SJSA1 (cell line): ENCODE measurements at places on chromosomes 6 and 20. TPM values are rescaled to one million over a fixed set of nuclear protein-coding genes. Genes with fewer than 3 reads are reported as not detected.
A peak's percentile ranks its signal among the peaks of the same experiment; 100 is the strongest.

DNA sequence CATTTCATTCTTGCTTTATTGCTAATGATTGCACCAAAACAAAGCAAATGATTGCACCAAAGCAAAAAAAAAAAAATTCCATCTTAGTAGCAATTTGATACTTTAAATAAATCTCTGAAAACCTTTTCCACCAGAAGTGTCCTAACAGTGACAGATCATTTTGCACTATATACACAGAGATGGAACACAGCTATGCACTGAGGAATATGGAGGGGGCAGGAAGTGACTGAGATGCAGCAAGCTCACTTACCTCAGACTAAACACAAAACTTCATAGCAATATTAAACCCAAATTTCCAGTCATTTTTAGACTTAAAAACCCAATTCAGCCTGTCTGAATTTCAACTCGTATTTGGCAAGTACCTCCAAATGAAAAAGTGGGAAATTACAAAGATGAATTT lies 41.2 kb downstream of the HIVEP2 start:
- DNase-seq = no peak
- no peak overlapping the region for H3K4me3 ChIP-seq
- H3K4me1 ChIP-seq = peaks cover 52% of the 10 kb centered on the region

GRCh38 chr6:104019075-104019753 lies 840.5 kb downstream of the HACE1 start:
- no peaks in the 10 kb centered on the region for H3K4me1 ChIP-seq
- no peaks in the 10 kb centered on the region for H3K27me3 ChIP-seq
- no peak overlapping the region for H3K27ac ChIP-seq
- no peak overlapping the region for H3K4me3 ChIP-seq

- H3K36me3 ChIP-seq = no peaks in the 10 kb centered on the region
- H3K27me3 ChIP-seq = no peaks in the 10 kb centered on the region
- peaks cover 12% of the 10 kb centered on the region for H3K4me1 ChIP-seq
- no peak within 1 kb of the TSS for H3K27ac ChIP-seq
Measured at GRCh38 chr6:154356690-154357089, at the start of gene IPCEF1. Gene IPCEF1 (minus strand): TSS chr6:154356803. CDS start chr6:154265947, 90,856 bp downstream.

DNA sequence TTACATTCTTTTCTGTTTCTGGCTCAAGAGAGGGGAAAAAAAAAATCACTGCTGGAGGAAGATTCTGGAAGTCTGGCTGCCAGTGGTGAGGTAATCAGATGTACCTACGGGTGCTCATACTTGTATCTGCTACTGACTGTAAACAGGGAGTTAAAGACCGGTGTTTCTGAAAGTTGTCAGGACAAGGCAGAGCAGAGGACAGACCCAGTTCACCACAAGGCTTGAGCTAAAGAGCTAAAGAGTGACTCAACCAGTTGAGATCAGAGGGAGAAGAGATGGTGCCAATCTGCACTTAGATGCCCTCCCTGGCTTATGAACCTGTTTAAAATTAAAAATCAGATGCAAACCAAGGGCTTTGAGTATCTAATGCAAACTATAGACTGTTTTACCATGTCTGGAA lies 55.4 kb downstream of the CEP162 start:
- H3K36me3 ChIP-seq = peaks cover 3% of the 10 kb centered on the region
- H3K27ac ChIP-seq = no peak overlapping the region
- no peak overlapping the region for H3K4me3 ChIP-seq
- no peak for DNase-seq
- H3K27me3 ChIP-seq = no peaks in the 10 kb centered on the region

- no peak overlapping the region for H3K4me3 ChIP-seq
- no peaks in the 10 kb centered on the region for H3K36me3 ChIP-seq
- 0 out of 2 replicates have a peak, but pooled peaks cover under 1% of the 10 kb centered on the region for H3K27me3 ChIP-seq
- no peak overlapping the region for H3K27ac ChIP-seq
Measured at GRCh38 chr6:129753422-129753821, 43.4 kb upstream of the ARHGAP18 start.

- no peaks in the 10 kb centered on the region for H3K36me3 ChIP-seq
- no peak overlapping the region for H3K27ac ChIP-seq
Measured at GRCh38 chr6:357261-357790, 34.2 kb upstream of the IRF4 start.

DNA sequence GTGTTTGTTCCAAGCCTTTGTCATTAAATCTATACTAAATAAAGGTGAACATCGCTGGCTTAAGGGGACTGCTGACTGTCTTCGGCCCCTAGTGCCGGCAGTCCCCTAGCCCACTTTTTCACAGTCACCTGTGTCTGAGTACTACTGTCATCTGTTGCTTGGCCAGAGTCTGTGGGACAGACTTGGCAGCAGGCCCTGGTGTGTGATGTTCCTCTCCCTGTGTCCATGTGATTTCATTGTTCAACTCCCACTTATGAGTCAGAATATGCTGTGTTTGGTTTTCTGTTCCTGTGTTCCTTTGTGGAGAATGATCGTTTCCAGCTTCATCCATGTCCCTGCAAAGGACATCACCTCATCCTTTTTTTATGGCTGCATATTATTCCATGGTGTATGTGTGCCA lies 133.4 kb downstream of the HAO1 start:
- no peak for DNase-seq
- H3K4me3 ChIP-seq = no peak overlapping the region
- no peaks in the 10 kb centered on the region for H3K27me3 ChIP-seq
- H3K27ac ChIP-seq = no peak overlapping the region
- no peaks in the 10 kb centered on the region for H3K4me1 ChIP-seq

DNA sequence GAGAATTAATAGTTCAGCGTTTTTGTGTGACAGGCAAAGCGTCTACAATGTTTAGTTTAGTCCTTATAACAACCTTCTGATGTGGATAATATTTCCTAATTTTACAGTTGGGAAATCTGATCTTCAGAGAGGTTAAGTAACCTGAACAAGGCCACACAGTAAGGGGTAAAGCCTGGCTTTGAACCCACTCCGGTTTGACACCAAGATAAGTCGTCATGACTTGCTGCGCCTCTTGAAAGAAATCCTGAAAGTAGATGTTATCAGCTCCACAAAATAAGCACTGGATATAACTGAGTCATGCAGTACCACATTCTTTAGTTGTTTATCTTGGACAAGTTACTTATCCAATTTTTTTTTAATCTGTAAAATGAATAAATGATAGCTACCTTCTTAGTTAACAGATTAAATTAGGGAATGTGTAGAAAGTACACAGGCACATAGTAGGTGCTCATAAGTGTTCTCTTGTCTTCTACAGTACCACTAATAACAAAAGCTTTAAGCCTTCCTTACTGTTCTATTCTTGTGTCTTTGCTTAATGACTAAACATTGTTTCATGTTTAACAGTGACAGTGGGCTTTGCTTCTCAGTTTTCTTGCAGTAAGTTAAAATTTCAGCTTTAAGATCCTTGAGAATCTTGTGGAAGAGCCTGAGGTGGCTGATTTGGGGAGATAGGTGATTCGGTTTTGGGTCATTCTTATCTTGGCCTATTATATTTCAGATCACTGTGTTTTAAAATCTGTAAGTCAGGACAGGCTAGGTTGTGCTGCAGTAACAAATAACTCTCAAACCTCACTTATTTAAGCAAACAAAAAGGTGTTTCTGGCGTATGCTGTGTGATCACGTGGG lies 2.1 kb downstream of the HIVEP1 start:
- peaks cover 21% of the 10 kb centered on the region for H3K4me1 ChIP-seq
- peak overlapping the region; percentile 63 for H3K4me3 ChIP-seq
- H3K27me3 ChIP-seq = no peaks in the 10 kb centered on the region
- H3K27ac ChIP-seq = peak overlapping the region; percentile 85
- DNase-seq = peak; percentile 74
- peaks cover 39% of the 10 kb centered on the region for H3K36me3 ChIP-seq

GRCh38 chr6:140138311-140139010 lies 764.0 kb upstream of the CITED2 start:
- H3K27me3 ChIP-seq = no peaks in the 10 kb centered on the region
- H3K27ac ChIP-seq = no peak overlapping the region
- H3K4me3 ChIP-seq = no peak overlapping the region
- no peak for DNase-seq
- no peaks in the 10 kb centered on the region for H3K36me3 ChIP-seq
- H3K4me1 ChIP-seq = no peaks in the 10 kb centered on the region

- H3K4me1 ChIP-seq = no peaks in the 10 kb centered on the region
- DNase-seq = no peak
- H3K27ac ChIP-seq = no peak overlapping the region
- no peaks in the 10 kb centered on the region for H3K27me3 ChIP-seq
- no peak overlapping the region for H3K4me3 ChIP-seq
Measured at GRCh38 chr6:161151660-161152526, 122.0 kb downstream of the AGPAT4 start.

DNA sequence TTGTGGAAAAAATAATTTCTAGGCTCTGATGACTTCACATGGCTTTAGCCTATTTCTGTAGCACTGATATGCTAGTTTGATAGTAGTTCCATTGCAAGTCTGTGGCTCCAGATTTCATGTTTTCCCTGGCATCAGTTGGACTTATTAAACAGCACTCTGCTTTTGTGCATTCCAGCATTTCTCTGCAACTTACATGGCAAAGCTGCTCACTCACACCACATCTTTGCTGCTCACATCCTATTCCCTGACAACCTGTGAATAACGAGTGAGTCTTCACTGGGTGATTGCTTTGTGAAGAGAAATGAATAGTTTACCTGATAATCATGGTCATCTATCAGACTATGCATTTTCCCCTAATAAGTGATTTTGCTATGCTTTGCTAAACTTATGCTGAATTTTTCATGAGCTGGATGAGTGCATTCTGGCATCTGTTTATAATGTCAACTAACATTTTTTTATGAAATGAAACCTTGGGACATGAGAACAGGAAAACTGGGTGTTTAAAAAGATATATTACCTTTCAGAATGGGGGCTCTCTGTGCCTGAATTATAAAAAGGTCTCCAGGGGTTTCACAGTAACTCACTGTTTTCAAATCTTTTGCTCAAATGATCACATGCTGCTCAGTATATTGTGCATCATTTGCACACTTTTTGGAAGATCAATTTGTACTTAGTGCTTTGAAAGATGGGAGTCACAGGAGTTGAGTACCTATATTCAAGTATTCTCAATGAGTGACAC lies 301.8 kb downstream of the TBC1D32 start:
- H3K4me3 ChIP-seq = no peak overlapping the region
- no peaks in the 10 kb centered on the region for H3K4me1 ChIP-seq
- no peak overlapping the region for H3K27ac ChIP-seq

DNA sequence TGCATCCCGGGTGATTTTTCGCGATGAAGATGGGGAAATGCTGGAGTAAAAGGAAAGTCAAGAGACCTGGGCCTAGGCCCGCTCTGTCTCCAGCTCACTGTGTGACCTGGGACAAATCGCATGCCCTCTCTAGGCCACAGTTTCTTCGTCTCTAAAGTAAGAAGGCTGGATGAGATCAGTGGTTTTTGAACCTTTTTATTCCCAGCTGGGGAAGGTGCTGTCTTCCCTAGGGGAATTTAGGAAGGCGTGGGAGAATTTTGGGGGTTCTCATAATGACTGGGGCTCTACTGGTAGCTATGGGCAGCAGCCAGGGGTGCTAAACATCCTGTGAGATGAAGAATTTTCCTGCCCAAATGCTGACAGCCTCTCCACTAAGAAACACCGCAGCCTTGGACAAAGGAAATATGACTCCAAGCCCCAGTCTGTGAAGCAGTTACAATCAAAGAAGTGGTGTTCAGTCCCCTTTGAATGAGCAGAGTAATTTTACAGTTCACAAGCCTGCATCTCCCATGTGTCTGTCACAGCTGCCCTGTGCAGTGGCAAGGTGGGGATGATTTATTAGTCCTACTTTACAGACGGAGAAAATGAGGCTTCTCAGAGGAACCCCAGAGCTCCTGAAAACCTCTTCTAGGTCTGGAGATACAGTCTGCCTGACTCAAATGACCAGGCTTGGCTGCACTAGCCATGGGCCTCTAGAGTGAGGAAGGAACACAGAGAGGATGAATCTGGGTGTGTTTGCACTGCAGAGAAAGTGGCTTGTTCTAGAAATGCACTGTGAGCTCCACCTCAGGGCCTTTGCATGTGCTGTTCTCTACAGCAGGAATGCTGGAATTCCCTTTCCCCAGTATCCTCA lies 57.2 kb downstream of the RAB44 start:
- no peak overlapping the region for H3K27ac ChIP-seq
- H3K27me3 ChIP-seq = no peaks in the 10 kb centered on the region
- H3K4me1 ChIP-seq = peaks cover 10% of the 10 kb centered on the region

- no peak overlapping the region for H3K4me3 ChIP-seq
- H3K4me1 ChIP-seq = peaks cover 15% of the 10 kb centered on the region
- H3K27me3 ChIP-seq = no peaks in the 10 kb centered on the region
- no peaks in the 10 kb centered on the region for H3K36me3 ChIP-seq
Measured at GRCh38 chr6:106693418-106693817, 64.0 kb downstream of the QRSL1 start.

- H3K27ac ChIP-seq = no peak overlapping the region
- H3K4me1 ChIP-seq = peaks cover 13% of the 10 kb centered on the region
- H3K4me3 ChIP-seq = no peak overlapping the region
Measured at GRCh38 chr6:163813979-163814493, 399.5 kb downstream of the QKI start.

DNA sequence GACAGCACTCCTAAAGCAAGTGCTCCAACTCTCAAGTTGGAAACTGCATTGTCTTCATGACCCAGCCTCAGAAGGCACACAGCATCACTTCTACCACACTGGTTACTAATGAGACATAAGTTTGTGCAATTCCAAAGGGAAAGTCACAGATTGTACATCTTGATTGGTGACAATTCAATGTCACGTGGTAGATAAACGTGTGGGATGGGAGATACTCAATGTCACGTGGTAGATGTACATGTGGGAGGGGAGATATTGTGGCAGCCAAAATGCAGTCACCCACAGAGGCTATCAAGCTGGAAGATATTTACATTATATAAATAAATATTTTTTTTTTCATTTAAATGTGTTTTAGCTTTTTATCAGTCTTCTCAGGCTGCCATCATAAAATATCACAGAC lies 393.3 kb downstream of the KIF16B start:
- no peak for DNase-seq
- H3K4me3 ChIP-seq = no peak overlapping the region
- 0 out of 2 replicates have a peak, but pooled peaks cover 3% of the 10 kb centered on the region for H3K4me1 ChIP-seq
- H3K36me3 ChIP-seq = no peaks in the 10 kb centered on the region
- H3K27me3 ChIP-seq = no peaks in the 10 kb centered on the region
- H3K27ac ChIP-seq = no peak overlapping the region

DNA sequence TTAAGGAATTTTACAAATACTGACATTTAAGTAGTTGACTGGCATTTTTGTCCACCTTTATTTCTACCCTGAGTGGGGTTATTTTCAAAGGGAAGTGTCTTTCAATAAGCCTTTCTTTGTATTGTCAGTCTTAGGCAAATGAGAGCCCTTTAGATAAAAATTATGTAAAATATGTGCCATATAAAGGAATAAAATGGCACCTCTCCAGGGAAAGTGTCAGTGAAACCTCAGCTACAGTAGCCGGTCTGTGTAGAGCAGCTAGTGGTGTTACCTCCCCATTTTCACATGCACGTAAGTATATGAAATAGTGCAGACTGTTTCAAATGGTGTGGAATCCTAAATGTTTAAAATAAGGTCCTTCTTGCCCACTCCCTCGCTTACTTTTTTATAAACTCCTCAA lies 5.0 kb downstream of the FAM217B start:
- H3K36me3 ChIP-seq = peaks cover 40% of the 10 kb centered on the region
- no peaks in the 10 kb centered on the region for H3K27me3 ChIP-seq
- no peak overlapping the region for H3K27ac ChIP-seq
- no peak for DNase-seq
- H3K4me1 ChIP-seq = peaks cover 4% of the 10 kb centered on the region

C20orf202 gene
- not detected in 2 replicates for total RNA-seq

XKR7 gene
- not detected in 2 replicates for total RNA-seq

FNDC11 gene
- total RNA-seq = 0.11 TPM in 1 of 2 replicates, not detected in the other

FAM229B gene
- total RNA-seq = 13.0 and 25.1 TPM in 2 replicates

PPIL6 gene
- total RNA-seq = 0.29 TPM in 1 of 2 replicates, not detected in the other

AFG1L gene
- total RNA-seq = 1.6 and 3.0 TPM in 2 replicates

C6orf15 gene
- not detected in 2 replicates for total RNA-seq

CCN6 gene
- total RNA-seq = not detected in 2 replicates

WRNIP1 gene
- total RNA-seq = 122 and 130 TPM in 2 replicates

MAPK13 gene
- not detected in 2 replicates for total RNA-seq
